ENCODE measurements at places on chromosomes 11 and 22.

DNA sequence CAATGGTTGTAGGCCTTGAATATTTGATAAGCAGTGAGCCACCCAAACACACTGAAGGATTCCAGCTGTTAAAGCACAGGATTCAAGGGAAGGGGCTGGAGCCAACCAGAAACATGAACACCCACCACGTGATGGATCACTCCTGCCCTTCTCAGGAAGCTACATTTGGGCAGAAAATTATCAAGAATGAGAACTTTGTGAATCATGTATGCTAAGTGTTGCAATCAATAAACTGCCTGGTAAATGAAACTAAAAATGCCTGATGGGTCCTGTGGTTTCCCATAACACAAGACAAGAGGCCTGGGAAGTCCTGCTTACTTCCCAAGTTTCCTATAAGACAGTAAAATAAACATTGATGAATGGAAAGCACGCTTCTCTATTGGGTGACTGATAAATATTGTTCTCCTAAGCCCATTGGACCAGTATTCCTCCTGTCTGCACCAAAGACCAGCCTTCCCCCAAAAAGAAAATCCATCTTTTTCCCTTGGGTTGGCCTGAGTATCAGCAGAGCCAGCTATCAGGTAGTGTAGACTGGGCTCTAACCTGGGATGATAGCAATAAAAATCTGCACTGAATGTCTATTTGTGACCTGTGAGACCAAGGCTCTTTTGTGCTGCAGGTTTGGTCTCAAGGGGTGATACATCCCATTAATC is 98.4 kb downstream of the CCDC83 start:
- DNase-seq, result no peak

DNA sequence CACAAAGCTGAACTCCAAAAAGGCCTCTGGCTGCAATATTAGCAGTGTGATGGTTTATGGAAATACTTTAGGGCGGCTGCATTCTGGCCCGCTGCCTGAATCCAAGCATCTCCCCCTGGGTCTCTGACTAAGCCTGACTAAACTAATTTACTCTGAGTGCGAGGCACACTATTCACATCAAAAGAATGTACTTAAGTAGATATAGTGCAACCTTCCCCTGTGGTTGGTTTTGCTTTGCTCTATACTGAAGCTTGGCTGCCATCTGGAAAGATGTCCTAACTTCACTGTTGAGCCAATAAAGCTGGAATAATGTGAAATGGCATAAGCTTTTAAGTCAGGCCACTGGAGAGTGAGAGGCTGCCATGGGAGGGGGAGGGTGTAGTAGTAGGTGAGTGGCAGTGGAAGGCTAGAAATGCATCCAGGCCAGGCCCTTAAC is 321.6 kb downstream of the AASDHPPT start:
- no peak for DNase-seq

DNA sequence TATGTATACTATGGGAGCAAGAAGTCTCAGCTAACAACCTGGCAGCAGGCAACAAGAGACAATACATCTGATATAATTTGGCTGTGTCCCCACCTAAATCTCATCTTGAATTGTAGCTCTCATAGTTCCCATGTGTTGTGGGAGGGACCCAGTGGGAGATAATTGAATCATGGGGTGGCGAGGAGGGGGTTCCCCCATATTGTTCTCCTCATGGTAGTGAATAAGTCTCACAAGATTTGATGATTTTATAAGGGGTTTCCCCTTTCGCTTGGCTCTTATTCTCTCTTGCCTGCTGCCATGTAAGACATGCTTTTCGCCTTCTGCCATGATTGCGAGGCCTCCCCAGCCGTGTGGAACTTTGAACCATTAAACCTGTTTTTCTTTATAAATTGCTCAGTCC is 6.2 kb downstream of the DNAJC24 start:
- DNase-seq, result no peak

- DNase-seq, result peak; percentile 55
These were observed 8.5 kb downstream of the RAB6A start for GRCh38 chr11:73752216-73752867.

DNA sequence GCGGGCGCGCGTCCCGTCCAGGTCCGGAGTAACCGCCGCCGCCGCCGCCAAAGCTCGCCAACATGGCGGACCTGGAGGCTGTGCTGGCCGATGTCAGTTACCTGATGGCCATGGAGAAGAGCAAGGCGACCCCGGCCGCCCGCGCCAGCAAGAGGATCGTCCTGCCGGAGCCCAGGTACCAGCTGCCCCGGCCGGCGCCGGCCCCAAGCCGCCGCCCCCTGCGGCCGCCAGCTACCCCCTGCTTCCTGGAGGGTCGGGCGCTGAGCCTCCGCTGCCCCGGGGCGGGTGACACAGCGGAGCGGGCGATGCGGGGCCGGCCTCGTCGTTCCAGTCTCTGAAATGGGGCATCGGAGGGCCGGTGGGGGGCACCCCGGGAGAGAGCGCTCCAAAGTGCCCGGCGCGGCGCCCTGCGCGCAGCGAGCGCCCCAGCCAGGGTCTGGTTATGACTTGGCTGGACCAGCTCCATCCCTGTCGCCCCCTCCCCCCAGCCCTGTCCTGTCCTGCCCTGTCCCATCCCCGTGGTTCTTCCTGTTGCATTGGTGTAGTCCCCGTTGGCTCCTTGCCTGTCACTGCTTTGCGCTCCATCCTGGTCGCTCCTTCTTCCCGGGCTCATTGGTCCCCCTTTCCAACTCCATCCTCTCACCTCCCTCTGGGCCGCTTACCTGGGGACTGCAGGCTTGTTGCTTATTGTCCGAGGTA is 653 bp downstream of the GRK3 start:
- no peak for DNase-seq

- peak; percentile 81 for DNase-seq
These were observed 247.6 kb upstream of the TBCEL start for GRCh38 chr11:120775986-120776951.
